ENCODE measurements at places on chromosomes 3 and 15. TPM values are rescaled to one million over a fixed set of nuclear protein-coding genes. Genes with fewer than 3 reads are reported as not detected.

The SLC22A13 gene
- total RNA-seq, result not detected

The CFAP91 gene
- 0.45 TPM for total RNA-seq

GRCh38 chr15:74545086-74545485 lies 4.1 kb downstream of the ARID3B start:
- no peak for DNase-seq

The CCR8 gene
- not detected for total RNA-seq

DNA sequence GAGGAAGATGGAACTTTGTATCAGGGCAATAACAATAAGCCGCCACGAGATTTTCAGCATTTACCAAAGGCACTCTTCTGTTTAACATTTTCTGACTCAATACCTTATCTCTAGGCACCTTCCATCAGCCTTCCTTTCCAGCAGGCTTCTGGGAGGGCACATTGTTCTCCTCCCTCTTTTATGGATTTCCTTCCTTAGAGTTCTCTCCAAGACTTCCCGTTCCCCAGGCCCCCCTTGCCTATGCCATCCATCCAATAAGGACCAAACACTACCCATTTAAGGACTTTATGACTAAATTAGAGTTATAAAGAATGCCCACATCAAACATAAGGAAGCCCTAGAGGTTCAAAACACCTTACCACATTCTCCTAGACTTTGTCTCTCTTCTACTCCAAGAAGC lies 71.0 kb upstream of the ACP3 start:
- DNase-seq, result no peak

GRCh38 chr3:19934098-19934566 lies at the start of gene EFHB:
TSS of gene EFHB (minus strand) at chr3:19934217. CDS start at chr3:19934018, 199 bp downstream.
- DNase-seq, result peak; percentile 52

DNA sequence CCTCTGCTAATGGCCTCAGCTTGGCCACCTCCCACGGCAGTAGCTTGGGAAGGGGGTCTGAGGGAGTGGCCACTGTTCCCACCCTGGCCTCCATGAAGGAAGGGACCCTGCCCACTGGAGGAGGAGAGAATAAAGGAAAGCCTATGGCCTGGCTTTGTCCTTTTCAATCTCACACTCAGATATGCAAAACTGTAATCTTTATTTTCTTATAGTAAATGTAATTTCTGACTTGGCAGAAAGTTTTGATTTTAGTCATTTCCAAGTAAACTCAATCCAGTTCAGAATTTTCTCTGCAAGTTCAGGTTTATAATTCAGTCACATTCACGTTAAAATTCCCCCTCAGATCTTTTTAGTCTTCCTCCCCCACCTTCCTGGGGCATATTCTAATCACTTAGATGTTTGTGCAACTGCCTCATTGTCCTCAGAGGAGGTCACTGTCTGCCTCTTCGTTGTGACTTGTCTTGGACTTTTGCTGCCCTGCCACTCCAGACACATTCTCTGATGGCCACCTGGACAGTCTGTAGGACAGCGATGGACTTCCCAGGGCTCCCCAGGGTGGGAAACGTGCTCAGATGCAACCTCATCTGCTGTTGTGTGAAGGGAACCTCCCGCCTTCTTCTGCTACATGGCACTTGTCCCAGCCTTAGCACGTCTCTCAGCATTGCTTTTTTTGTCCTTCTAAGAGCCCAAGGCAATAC lies 222.8 kb upstream of the TBL1XR1 start:
- no peak for DNase-seq

The MYO5A gene
- total RNA-seq, result 6.7 TPM

- DNase-seq, result no peak
Observed at GRCh38 chr3:128503164-128503651, 10.2 kb upstream of the GATA2 start.

DNA sequence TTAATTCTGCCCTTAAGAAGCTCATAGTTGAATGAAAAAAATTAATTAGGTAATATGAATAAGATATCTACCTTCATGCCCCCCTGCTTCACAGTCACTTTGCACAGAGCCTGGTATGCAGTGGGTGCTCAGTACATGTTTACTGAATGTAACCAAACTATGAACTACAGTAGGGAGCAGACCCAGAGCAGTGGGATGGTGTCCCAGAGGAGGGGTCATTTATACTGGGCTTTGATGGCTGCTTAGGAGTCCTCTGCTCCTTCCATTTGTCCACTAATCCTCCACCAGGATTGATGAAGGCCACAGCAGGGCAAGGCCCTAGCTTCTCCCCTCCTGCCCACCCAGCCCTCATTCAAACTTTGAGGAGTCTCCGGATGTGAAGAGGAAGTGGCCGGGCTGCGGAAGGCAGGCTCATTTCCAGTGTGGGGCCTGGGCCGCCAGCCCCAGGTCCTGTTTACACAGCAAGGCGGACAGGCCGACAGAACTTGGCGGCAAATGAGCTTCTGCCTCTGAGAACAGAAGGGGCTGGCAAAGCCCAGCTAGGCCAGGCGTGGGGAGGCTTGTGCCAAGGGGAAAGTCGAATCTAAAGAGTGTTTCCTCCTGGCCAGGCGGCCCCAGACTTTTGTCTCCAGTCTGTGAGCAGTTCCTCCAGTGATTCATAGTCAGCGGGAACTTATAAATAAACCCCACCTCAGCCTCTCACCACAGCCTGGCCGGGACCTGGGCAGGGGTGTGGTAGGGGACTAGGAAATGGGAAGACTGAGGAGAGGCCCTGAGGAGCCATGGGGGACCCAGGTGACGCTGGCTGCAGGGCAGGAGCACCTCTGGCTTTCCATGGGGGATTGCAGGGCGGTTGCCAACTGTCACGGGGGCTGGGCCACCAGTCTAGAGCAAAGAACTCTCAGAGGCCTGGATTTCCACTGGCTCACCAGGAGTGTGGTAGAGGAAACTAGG lies 51.6 kb upstream of the LCTL start:
- peak; percentile 78 for DNase-seq

The CLDN18 gene
- total RNA-seq, result not detected

The BFSP2 gene
- total RNA-seq, result not detected

DNA sequence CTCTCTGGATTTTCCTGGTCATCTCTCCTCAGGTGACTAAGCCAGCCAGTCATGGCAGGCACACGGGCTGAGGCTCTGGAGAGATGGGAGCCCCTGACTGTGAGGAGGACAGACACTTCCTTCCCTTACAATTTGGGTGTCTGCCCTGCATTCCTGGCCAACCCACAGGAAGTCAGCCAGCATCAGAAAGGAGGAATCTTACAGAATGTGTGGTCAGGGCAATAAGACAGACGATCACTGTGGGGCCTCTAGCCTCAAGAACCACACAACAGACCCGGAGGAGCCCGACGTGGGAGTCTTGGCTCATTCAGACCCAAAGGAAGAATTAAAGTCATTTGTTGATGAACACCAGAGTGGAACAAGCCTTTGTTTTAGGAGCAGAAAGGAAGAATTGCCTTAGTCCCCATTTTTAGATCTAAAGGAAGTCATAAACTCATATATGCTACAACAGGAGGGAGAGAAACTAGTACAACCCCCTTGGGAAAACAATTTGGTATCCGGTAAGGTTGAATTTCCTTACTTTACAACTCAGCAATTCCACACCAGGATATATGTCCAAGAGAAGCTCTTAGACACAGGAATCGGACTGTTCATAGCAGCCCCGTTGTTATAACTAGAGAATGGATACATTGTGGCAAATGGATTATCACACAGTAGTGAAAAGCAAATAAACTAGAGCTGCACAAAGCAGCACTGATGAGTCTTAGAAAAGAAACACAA lies 62.2 kb downstream of the ABTB1 start:
- DNase-seq, result no peak

DNA sequence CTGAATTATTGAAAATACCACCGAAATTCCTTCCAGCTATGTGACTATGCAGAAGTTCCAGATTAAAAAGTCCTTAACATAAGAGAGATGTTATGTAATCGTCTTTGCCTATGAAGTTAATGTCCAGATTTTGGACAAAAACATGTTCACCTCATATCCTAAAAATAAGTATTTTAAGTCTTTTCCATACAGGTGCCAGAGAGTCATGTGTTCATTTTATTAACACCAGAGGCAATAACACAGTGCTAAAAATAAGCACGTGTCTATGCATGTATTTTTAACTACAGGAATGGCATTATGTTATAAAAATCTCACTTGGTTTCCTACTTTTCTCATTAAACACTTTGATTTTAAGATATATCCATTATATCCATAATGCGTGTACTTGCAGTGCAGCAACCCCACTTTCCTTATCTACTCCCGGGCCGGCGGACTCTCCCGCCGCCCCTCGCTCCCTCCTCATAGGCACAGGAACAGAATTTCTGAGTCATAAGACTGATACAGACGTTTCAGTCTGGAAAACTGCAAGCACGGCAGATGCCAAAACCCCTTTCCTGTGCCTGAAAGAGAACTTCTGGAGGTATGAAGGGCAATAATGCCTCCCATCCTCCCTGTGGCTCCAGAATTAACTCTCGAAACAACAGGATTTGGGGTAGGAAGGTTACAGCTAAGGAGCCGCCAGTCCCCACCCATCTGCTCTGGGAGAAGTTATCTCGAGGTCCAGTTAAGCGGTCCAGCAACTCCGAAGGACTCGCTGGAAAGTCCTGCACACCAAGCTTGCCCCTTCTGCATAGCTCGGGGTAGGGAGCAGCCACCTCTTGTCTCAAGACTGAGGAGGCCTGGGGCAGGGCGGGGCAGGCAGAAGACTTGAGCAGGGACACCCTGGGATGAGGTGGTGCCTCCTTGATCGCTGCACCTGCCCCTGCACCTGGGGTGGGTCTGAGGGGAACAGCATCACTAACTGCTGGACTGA lies 22.3 kb upstream of the PSTPIP1 start:
- peak; percentile 59 for DNase-seq

- DNase-seq, result no peak
Observed at GRCh38 chr15:78715434-78715833, 74.4 kb upstream of the CHRNB4 start.

The EOMES gene
- total RNA-seq, result 0.17 TPM

The PARP14 gene
- 13.3 TPM for total RNA-seq

The PLS1 gene
- 1.8 TPM for total RNA-seq

DNA sequence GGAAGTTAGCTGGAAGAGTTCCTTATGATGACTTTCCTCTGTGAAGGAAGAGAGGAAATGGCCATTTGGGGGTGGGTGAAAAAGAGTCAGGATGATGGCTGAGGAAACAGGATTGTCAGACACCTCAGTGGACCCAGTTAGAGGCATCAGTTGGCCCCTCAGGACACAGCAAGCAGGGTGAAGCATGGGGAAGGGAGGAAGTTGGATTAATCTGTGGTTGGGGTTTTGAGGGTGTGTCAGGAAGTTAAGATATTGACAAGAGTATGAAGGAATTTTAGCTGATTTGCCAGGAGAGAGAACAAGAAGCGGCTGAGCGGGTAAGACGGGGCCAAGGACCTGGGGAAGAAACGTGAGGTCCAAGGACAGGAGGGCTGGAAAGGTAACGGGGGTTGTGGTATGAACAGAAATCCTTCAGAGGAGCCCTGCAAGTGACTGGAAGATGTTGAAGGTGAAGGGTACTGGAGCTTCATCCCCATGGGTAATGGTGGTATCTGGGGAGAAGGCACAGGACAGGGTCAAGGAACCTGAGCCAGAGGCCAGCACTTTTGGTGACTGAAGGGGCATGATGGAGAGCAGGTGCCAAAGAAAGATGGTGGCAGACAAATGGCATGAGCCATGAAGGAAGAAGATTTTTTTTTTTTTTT lies 2.7 kb downstream of the UQCC5 start:
- no peak for DNase-seq

DNA sequence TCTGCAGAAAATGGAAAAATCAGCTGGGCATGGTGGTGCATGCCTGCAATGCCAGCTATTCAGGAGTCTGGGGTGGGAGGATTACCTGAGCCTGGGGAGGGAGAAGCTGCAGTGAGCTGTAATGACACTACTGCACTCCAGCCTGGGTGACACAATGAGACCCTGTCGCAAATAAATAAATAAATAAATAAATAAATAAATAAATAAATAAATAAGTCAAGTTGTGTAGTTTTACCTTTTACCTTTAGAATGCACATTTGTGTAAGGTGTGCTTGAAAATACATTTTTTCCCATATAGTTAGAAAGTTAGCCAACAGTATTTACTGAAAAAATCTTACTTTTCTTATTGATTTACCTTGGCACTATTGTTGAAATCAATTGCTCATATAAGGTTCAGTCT lies 515.6 kb downstream of the NAALADL2 start:
- no peak for DNase-seq

DNA sequence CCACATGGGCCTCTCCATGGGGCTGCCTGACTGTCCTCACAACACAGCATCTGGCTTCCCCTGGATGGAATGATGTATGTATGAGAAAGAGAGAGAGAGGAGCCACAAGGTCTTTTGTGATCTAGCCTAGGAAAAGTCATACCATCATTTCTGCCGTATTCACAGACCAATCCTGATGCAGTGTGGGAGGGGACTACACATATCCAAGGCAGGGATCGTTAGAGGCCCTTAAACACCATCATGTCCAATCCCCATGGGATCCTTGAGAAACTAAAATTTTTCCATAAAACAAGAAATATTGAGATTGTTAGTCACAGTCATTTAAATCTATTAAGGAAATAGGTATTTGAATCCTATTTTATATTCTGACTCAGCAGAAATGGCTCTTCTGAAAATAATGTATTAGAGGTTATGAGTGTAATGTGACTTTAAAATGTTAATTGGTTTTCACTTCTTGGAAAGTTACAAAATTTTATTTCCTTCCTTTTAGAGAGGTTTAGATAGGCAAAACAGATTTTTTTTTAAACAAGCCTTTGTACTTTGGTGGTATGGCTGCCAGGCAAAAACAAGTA lies 65.1 kb upstream of the TSC22D2 start:
- no peak for DNase-seq

The PRTG gene
- 0.77 TPM for total RNA-seq

The ARHGAP11A gene
- total RNA-seq, result 1.3 TPM

DNA sequence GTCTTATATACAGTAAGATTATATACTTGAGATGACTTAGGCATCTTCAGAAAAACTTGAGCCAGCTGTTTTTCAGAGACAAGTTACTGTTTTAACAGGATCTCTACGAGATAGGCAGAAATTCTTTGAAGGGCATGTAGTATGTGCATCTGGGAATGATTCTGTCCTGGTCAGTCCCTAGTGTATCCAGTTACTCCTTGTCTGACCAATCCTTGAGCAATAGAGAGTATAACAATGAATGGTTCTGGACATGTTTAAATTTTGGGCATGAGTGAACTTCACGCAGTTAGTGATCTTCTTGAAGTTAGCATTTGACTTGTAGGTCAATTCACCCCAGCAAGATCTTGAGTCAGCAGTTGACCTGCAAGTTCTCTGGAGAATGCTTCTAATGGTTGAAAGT lies 24.7 kb upstream of the HHLA2 start:
- DNase-seq, result no peak

GRCh38 chr3:63798544-63798943 lies 20.6 kb upstream of the C3orf49 start:
- DNase-seq, result no peak

- no peak for DNase-seq
Observed at GRCh38 chr3:125156456-125156855, 56.1 kb downstream of the SLC12A8 start.

The SLC51A gene
- total RNA-seq, result not detected

The GP9 gene
- not detected for total RNA-seq

The AMIGO3 gene
- total RNA-seq, result not detected

- no peak for DNase-seq
Observed at GRCh38 chr3:165874663-165875489, 37.7 kb upstream of the BCHE start.

GRCh38 chr3:85594676-85595075 lies 635.9 kb downstream of the CADM2 start:
- no peak for DNase-seq

The NLGN1 gene
- 10.5 TPM for total RNA-seq
